H4 (cell line): ENCODE measurements at places on chromosomes 11 and 22. TPM values are rescaled to one million over a fixed set of nuclear protein-coding genes. Genes with fewer than 3 reads are reported as not detected.

DNA sequence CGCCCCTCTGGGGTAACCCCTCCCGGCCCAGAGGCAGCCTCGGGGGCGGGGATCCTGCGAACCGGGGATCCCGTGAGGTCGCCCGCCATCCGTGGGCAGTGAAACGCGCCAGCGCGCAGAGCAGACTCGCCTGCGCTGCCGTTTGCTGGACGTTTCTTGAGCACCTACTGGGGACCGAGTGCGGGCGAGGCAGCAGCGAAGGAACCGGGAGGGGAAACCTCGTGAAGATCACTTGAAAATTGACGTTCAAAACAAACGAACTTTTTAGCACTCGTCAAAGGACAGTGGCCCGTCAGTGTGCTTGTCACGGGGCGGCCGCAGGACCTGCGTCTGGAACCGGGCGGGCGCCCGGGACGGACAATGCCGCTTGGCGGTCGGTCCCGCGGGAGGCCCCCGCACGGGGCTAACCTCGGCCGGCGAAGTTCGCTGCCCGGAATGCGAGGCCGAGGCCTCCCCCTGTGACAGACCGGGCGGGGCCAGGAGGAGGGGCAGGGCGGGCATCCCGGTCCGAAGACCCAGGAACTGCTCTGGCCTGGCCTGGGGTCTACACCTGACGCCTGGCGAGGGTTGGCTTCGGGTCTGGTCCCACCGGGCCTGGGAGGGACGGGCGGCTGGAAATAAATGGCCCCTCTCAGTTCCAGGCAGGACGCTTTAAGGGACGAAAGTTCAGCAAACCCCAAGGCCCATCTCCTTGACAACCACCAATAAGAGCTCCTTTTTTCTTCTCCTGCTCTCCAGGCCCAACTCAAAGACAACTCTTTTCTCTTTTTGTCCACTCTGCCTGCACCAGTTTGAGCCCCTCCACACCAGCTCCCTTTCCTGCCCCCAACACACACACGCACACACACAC is 723 bp upstream of the SCUBE1 start:
- DNase-seq, result no peak

DNA sequence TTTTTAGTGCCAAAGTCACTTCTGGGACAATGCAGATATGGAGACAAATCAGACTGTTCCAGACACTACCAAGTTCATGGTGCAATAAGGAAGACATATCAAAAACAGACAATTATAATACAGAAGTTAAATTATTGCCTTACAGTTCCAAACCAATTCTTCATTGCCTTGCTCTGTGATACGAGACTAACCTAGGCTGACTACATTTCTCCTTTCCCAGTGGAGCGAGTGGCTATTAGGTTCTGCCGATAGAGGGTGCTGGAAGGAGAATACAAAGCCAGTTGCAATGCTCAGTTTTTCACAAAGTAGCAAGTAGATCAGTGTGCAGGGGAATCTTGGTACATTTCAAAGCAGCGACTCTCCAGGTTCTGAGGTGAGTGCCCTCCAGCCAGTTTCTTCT is 67.8 kb downstream of the FAM168A start:
- no peak for DNase-seq

The HOATZ gene
- not detected in 2 replicates for total RNA-seq

- DNase-seq, result peak; percentile 74
Observed at GRCh38 chr11:28833670-28834069, 725.5 kb downstream of the METTL15 start.

GRCh38 chr11:114298710-114299109 is 2.5 kb downstream of the NNMT start:
- DNase-seq, result no peak

- no peak for DNase-seq
Observed at GRCh38 chr11:24872651-24873311, 375.9 kb downstream of the LUZP2 start.

The IGLL5 gene
- not detected in 2 replicates for total RNA-seq

The MMP12 gene
- 0.41 and 1.5 TPM in 2 replicates for total RNA-seq

GRCh38 chr11:15871904-15872626 is 484.3 kb downstream of the SOX6 start:
- DNase-seq, result no peak

The MIOX gene
- not detected in 2 replicates for total RNA-seq

GRCh38 chr22:29343313-29343805 is 27.9 kb upstream of the RASL10A start:
- DNase-seq, result no peak

The OR52M1 gene
- total RNA-seq, result not detected in 2 replicates

DNA sequence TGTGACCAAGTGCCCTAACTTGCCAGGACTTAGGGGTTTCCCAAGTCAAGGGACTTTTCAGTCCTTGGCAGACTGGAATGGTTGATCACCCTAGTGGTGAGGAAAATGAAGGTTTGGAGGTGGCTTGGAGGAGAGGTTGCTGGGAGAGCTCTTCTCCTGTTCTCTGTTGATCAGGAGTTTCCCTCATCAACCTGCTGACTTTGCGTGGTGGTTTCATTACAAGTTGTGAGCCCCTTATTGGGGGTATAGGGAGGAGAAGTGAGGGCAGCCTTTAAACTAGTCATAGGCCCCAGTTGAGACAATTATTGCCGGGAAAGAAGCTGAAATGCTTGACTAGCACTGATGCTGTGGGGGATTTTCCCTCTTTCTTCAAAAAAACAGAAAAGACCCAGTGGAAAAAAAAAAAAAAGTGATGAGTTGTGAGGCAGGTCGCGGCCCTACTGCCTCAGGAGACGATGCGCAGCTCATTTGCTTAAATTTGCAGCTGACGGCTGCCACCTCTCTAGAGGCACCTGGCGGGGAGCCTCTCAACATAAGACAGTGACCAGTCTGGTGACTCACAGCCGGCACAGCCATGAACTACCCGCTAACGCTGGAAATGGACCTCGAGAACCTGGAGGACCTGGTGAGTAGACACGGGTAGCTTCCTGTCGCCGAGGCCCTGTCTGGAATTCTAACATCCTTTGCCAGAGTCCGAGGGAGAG is at the start of gene CXCR5:
TSS of gene CXCR5 (plus strand) at position 525 of the 704 bp plus-strand sequence. CDS start at position 575, 50 bp downstream.
- no peak for DNase-seq

The BARX2 gene
- not detected in 2 replicates for total RNA-seq

The SMC1B gene
- not detected in 2 replicates for total RNA-seq

The SHANK3 gene
- total RNA-seq, result 0.19 and 0.62 TPM in 2 replicates

GRCh38 chr11:62493801-62494200 is 52.8 kb downstream of the AHNAK start:
- DNase-seq, result no peak

DNA sequence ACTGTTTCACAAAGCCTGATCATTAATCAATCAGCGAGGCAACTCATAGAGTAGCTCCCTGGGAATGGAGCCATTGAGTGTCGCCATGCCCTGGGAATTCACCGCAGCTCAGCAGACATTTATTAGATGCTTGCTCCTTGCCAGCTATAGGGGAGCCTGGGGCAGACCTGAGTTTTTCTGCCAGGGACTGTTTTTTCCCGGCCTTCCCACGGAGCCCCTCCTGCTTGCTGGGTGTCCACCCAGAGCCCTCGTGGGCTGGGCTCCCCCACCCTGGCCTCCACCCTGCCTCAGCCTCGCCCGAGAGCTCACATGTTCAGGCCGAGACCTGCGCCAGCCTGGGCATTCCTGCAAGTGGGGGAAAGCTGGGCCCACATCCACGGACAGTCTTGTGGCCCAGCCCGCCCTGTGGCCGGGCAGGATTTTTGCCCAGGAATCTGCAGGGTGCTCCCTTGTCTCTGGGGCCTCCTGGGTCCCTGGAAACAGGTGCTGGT is 64.9 kb downstream of the SMIM38 start:
- no peak for DNase-seq

DNA sequence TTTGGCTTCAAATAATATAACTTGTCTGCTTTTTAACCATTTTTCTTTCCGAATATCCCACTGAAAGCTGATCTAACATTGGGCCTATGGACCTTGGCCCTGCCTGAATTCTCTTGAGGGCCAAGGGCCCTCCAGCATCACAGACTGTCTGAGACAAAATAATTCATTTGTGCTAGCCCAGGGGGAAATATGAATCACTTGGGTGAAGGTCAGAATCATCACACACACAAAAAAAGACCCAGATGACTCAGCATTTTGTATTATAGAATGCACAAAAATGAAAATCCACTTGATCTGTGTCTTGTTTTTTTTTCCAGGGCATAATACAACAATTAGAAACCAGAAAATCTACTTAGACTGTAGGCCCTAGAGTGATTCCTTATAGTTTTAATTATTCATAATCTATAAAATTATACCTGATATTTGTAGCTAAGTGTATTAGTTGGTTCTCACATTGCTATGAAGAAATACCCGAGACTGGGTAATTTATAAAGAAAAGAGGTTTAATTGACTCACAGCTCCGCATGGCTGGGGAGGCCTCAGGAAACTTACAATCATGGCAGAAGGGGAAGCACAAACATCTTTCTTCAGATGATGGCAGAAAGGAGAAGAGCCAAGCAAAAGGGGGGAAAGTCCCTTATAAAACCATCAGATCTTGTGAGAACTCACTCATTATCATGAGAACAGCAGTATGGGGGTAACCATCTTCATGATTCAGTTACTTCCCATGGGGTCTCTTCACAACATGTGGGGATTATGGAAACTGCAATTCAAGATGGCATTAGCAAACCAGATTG is 15.6 kb upstream of the RDX start:
- DNase-seq, result no peak
